ENCODE measurements at places on chromosomes 2 and 18.

- DNase-seq: no peak
These were observed 290.9 kb upstream of the HDAC4 start for GRCh38 chr2:239691720-239692119.

DNA sequence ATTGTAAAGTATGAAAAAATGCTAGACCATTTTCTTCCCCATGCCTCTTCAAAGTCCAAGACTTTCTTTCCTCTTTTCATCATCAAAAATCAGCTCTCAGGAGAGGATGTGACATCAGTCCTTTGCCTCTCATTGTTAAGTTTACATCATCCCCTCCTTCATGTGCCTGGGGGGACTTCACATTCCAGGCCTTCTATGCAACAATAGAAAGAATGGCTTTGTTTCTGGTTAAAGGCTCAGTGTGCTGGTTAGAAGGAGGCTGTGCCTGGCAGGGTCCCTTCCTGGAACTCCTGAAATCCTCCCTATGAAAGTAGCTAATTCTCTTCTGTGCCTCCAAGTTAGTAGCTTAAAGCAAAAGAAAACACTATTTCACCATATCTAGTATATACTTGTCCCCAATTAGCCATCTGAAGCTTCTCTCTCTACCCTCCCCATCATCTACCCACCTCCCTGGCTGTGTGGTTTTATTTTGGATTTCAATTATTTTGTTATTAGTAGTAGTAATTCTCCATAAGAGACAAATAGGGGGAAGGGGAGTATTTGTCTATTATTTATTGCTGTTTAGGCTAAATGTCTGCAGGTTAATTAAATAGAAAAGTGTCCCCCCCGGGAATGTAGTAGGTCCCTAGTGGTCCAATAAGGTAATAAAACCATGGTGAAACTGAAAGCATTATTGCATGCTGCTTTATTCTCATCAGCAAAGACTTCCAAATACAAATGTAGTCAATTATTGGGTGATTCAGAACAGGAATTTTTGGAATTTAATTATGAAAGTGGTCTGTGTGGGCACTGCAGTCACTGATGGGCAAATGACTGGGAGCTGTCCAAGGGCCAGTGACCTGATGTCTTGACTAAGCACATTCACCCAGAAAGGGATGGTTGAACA lies 69.0 kb downstream of the CPO start:
- no peak for DNase-seq

- DNase-seq: no peak
These were observed 18.1 kb downstream of the BCL2L11 start for GRCh38 chr2:111138839-111139238.

- no peak for DNase-seq
These were observed 373.5 kb upstream of the CHST9 start for GRCh38 chr18:27558388-27559155.

DNA sequence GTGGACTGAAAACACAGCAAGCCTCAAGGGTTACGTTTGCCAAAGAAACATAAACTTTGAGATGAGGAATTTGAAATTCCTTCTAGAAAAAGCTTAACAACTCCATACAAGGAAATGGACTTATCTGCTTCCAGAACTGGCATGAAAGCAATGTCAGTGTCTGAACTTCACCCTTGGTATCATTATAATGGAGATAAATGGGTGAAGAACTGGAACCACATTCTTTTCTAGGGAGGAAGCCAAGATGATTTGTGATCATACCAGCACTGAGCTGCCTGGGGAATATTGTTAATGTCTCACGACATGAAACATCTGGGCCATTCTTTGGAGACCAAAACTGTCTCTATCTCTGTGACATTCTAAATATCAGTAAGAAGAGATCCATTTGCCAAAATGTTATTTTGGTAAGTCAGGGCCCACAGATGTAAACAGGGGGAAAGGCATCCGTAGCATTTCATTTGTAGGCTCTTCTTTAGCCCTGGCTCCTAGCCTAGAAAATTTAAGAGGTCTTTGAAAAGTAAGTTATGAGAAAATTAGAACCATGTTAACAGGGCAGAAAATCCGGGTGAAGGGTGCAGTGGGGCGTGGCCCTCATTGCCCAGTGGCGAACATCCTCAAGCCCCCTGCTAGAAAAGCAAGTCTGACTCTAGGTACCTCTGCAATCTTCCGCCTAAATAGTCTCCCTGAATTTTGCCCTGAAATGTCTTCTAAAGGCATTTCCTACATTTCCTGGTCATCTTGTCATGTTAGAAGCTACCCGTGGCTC lies 295.3 kb upstream of the EPAS1 start:
- DNase-seq: no peak

DNA sequence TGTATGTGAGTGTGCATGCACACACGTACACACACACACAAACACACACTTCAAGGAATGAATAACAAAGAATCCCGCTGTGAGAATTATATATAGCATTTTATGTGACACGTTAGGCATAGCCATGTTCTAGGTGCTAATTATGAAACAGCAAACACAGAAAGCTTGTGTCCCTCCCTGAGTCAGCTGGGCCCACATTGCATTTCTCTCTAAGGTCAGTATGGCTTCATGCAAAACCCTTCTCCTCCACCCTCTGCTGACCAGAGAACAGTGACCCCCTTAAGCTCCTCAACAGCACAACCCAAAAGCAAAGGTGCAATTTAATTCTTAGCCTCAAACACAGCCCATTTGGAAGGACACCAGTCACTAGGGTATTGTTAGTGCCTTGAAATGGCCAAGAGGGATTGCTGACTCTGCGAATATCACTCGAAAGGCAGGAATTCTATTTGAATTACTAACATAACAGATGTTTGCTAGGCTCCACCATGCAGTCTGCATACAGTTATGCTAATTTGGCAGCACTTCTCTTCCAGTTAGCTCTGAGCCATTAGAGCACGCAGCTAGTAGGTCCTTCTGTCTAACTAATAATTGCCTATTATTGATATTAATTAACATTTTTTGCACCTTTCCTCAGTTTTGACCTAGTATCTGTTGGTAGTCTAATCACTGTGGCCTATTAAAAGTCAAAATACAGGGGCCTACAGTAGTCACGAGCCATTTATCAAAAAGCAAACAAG lies 149.0 kb downstream of the LNPK start:
- DNase-seq: peak; percentile 92

- peak; percentile 57 for DNase-seq
These were observed 704.6 kb downstream of the SATB2 start for GRCh38 chr2:198753101-198753500.

GRCh38 chr2:102356381-102356712 lies 751 bp downstream of the IL18R1 start:
- DNase-seq: no peak

DNA sequence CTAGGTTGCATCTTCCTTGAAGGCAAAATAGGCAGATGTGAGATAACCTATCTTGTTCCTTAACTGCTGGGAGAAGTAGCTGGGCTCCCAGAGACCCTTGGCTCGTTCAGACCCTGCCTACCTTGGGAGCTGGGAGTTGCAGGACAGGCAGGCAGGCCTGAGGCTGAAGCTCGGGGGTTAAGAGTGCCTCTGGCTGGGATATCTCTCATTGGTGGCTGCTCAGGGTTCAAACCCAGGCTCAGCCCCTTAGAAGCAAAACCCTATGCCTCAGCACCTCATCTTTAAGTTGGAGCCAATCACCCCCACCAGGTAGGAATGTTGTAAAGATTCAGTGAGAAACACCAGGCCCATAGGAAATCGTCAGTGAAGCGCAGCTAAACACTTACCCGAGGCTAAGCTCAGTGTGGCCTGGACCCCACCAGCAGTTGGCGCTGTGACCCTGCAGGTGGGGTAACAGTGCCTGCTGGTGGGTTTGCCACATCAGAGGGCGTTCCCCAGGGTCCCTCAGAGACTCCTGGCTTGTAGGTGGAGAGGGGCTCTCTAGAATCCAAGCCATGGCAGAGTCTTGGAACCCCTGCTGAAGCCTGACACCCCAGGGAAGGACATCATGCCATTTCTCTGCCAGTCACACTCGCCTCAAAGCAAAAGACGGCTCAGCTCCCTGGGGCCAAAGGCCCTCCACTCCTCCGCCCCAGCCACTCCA lies 54.6 kb upstream of the GPR17 start:
- peak; percentile 67 for DNase-seq

DNA sequence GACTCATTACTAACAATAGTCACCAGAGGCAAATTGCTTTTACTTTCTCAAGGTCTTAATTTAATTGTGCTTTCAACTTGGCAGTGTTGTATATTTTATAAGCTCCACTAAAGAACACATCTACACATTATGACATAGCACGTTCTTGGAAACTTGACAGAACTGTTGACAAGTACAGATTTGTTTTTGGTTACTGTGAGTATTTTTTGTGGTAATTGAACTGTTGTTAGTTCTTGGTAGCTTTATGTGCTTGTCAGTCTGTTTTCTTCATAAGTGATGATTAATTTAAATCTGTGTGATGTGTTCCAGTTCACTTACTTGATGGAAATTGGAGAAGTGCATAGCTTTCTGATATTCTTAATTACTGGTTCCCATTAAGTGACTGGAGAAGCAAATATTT lies 63.9 kb downstream of the COMMD1 start:
- DNase-seq: no peak

DNA sequence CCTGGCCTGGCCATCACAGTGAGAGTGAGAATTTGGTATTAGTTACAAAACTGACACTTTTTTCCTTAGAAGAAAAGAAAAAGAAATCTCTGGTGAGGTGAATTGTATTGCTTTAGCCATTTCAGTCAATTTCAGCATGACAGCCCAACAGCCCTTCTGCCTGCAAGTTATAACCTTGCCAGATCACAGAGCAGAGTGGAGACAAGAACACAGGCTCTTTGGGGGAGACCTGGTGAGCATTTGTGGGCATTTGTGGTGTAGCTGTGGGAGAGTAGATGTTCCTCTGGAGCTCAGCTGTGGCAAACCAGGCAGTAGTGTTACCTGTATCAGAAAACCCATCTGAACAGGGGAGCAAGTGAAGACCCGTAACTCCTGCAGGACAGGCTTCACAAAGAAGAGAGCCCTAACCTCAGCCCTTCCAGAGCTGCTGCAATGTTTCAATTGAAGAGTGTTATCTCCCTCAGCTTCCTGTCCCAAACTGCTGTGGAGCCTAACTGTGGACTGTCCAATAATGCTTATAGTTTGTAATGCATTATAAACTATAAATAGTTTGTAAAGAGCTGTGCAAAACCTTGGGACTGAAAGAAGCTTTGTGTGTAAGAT lies 22.8 kb upstream of the DLX1 start:
- no peak for DNase-seq

DNA sequence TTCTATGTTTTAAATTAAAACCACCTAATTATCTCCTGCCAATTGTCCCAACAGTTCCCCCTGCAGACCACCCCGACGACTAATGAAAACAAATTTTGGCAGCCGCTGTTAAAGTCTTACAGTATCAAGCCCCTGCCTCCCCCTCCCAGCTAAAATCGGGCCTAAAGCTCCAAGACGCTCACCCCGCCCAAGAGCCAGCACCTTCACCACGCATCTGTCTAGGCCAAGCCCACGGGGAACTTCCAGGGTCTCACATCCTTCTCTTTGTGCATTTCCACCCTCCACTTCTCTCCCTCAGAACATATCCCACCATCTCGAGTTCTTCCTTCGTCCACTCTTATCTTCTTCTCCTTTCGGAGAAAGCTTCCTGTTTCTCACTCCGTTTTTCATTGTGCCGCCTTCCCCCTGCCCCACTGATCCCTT lies 445 bp downstream of the PRPF40A start:
- DNase-seq: peak; percentile 58

GRCh38 chr2:81437456-81438000 lies 1133.0 kb upstream of the LRRTM1 start:
- no peak for DNase-seq
